Activated CD8-positive, alpha-beta T cell treated with anti-CD3 and anti-CD28 coated beads for 36 hours (primary cell): ENCODE measurements at places on chromosomes 2 and 18.
A peak's percentile ranks its signal among the peaks of the same experiment; 100 is the strongest.

- DNase-seq: peak; percentile 19
Observed at GRCh38 chr2:161576421-161576820, 47.8 kb upstream of the SLC4A10 start.

DNA sequence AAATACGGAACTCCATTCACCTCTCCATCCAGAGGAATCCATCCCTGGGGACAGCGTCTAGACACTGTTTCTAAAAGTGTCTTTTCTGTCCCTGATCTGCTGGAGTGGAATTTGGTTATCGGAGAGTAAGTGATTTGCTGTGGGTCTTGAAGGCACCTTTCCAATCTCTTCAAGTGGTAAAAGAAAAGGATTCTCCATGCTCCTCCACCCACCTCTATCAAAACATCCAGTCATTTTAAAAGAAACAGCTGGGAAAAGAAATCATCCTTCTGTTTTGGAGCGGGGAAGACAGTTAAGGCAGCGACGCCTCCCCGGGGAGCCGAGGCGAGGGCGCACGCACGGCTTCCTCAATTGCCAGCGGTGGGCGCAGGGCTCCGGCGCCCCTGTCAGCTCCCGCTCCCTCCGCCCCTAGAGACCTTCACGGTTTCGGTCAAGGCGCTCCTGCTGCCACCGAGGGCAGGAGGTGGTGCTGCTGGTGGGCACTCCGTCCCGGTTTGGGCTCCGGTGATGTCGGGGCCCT is 547 bp downstream of the SLC35F5 start:
- DNase-seq: peak; percentile 63

GRCh38 chr2:19857806-19858205 is 44.0 kb downstream of the TTC32 start:
- DNase-seq: no peak

DNA sequence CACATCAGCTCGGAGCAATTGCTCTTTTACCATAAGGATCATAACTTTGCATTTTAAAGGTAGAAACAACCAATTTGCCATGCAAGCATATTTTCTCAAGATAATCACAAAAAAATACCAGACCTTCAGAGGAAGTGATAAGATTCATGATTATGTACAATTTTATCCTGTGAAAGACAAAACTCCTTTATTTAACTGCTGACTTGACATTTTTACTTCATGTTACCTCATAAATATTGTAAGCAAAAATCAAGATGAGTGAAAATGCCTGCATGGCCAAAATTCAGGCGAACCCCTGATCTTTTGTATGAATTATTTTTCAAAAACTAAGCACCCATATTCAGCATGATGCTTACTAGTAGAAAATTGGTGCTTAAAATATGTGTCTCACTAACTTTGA is 246.4 kb downstream of the CD226 start:
- DNase-seq: no peak

DNA sequence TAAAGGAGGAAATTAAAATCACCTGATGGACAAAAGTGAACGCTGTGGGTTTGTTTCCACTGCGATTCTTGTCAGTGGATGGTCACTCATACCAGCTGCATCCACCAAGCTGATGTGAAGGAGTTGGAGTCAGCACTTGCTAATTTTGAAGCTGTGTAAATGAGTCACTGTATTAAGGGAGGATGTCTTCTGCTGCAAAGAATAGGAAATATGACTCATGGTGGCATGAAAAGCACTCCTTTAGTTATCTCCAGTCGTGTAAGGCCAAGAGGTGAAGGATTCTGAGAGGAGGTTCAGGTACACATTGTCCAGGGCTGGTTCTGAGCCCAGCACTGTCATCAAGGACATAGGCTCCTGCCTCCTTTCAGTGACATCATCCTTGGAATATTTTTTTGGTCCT is 71.7 kb upstream of the SKOR2 start:
- DNase-seq: no peak

- no peak for DNase-seq
Observed at GRCh38 chr2:144571770-144572169, 51.9 kb upstream of the ZEB2 start.

GRCh38 chr18:54416436-54416835 is 58.7 kb downstream of the C18orf54 start:
- no peak for DNase-seq

DNA sequence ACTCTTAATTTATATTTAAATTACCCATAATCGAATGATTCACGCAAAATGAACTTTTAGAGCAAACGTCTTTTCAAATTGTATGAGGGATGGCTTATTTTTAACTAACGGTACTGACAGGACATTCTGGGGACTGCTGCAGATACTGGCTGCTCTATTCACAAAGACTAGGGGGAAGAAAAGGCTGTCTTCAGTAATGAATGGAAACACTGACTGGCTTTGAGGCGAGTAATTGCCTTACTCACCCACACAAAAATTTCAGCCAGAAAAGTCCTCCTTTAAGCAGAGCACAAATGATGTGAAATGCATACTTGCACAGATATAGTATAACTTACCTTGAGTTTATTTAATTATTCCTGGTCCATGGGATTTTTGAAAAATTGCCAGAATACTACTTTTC is 852.6 kb downstream of the DPP10 start:
- no peak for DNase-seq

DNA sequence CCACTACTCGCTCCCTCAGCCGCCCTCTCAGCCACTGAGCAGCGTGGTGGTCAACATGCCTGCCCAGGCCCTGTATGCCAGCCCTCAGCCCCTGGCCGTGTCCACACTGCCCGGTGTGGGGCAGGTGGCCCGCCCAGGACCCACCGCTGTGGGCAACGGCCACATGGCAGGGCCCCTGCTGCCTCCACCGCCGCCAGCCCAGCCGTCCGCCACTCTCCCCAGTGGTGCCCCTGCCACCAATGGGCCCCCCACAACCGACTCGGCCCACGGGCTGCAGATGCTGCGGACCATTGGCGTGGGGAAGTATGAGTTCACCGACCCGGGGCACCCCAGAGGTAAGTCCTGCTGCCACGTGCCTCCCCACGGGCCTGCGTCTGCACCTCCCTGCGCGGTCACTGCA is 257.5 kb downstream of the KLHL29 start:
- no peak for DNase-seq

DNA sequence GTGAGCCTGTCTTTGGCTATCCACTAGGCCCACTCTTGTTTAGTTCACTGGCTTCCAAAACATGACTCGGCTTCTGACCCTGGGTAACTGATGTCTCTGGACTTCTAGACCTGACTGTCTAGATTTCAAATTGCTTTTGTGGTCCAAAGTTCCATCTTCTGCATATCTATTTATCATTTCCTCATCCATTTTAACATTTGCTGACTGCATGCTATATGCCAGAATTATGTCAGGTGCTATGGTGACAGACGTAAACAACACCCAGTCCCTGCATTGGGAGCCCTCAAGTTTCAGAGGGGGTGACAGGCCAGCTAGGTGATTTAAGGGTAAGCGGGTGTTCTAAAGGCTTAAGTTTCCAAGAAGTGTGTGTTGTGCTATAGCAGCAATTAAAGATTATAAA is 140.9 kb downstream of the PIEZO2 start:
- no peak for DNase-seq

- no peak for DNase-seq
Observed at GRCh38 chr18:60892441-60892840, 440.8 kb upstream of the CDH20 start.

GRCh38 chr2:171482877-171483276 is 39.4 kb upstream of the CYBRD1 start:
- no peak for DNase-seq

DNA sequence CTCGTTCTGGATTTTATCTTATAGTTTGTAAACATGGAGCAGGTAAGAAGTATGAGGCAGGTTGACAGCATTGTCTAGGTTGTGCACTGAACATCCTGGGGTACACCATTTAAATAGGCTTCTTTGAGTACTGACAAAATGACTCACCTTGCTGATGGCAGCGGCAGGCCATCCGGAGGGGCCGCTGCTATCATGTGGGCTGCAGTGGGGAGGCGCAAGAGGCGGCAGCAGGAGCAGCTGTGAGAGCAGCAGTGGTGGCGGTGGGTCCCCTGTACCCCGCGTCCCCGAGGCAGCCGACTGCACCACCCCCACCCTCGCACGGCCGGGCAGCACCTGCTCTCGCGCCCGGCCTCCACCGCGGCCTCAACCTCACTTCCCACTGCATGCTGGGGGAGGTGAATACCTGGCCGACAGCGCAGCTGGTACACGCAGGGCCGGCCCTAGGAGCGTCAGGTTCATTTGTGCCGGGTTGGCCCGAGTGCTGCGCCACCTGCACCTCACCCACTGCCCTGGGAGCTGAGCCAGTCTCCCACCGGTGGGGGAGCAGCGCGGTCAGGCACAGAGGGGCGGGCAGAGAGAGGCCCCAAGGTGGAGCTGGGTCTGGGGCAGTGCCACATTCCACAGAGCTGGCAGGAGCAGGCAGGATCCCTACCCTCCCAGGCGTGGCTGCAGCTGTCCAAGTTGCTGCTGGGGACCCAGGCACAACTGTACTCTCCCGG is 154.5 kb upstream of the RBMS1 start:
- no peak for DNase-seq

GRCh38 chr2:181164699-181165098 is 184.3 kb downstream of the UBE2E3 start:
- no peak for DNase-seq

DNA sequence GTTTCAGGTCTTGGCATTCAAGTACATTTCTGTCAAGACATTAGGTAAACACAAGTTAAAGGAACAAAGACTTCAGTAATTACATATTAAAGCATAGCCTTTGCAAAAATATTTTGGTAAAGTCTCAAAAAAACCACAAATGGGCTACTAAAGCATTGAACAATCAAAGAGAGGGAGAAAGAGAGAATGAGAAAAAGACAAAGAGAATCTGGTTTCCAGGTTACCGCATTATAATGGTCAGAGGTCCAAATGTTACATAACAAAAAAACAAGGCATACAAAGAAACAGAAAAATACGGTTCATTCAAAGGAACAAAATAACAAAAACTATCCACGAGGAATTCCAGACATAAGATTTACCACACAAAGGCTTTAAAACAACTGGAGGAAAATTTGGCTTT is 327.9 kb downstream of the AKAIN1 start:
- DNase-seq: no peak

- DNase-seq: no peak
Observed at GRCh38 chr2:181614874-181615638, 41.8 kb downstream of the CERKL start.

GRCh38 chr2:18787726-18788125 is 198.4 kb upstream of the NT5C1B start:
- DNase-seq: no peak

- DNase-seq: peak; percentile 58
Observed at GRCh38 chr2:148540022-148540421, 104.5 kb upstream of the EPC2 start.

DNA sequence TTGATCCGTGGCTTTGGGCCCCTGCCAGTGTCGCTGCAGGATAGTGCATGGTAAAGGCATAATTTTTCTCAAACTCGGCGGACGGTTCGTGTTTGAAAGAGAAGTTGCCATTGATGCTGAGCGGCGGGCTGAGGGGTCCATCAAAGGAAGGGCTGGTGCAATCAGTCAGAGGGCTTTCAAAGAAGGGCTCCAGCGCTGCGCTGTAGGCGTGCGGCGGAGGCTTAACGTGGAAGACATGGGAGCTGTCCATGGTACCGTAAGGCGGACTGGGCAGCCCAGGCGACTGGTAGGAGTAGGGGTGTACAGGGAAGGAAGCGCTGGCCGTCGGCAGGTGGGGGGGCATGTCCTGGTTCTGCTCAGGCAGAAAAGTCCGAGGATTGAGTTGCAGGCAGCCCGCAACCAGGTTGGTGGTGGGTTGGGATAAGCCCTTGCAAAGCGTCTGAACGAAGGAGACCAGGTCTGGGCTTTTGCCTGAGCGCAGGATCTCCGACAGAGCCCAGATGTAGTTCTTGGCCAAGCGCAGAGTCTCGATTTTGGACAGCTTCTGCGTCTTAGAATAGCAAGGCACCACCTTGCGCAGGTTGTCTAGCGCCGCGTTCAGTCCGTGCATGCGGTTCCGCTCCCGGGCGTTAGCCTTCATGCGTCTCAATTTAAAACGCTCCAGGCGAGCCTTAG is 2.3 kb downstream of the NEUROD1 start:
- peak; percentile 83 for DNase-seq

DNA sequence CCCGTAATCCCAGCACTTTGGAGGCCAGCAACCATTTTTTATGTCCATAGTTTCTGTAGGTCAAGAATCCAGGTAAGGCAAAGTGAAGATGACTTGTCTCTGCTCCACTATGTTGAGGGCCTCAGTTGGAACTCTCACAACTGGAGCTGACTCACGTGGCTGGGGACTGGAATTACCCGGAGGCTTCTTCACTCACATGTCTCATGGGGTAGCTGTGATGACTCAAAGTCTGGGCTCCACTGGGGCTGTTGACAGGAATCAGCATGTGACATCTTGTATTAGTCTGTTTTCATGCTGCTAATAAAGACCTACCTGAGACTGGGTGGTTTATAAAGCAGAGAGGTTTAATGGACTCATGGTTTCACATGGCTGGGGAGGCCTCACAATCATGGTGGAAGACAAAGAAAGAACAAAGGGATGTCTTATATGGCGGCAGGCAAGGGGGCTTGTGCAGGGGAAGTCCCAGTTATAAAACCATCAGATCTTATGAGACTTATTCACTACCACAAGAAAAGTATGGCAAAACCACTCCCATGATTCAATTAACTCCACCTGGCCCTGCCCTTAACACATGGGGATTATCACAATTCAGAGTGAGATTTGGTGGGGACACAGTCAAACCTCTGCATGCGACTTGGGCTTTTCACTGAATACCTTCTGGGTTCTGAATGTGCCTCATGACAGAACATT is 7.8 kb upstream of the PPP1R1C start:
- peak; percentile 39 for DNase-seq

DNA sequence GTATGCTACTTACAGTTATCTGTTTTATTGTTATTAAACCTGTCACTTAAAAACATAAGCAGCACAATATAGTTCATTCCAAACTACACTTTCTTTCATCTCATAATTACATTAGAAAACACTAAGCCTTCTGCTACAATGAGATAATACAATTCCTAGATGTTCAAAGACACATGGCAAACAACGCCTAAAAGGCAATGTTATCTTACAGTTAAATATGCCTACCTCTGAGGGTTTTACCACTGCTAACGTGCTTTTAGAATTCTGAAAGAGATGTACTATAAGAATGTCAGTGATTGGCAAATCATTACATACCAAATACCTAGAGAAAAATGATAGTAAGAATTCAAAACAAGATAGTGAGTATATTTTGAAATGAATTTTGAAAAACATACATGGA is 46.8 kb upstream of the SPOPL start:
- no peak for DNase-seq

GRCh38 chr2:109437325-109438090 is 176.3 kb downstream of the SEPTIN10 start:
- DNase-seq: no peak
